ENCODE measurements at places on chromosomes 12 and 14.

DNA sequence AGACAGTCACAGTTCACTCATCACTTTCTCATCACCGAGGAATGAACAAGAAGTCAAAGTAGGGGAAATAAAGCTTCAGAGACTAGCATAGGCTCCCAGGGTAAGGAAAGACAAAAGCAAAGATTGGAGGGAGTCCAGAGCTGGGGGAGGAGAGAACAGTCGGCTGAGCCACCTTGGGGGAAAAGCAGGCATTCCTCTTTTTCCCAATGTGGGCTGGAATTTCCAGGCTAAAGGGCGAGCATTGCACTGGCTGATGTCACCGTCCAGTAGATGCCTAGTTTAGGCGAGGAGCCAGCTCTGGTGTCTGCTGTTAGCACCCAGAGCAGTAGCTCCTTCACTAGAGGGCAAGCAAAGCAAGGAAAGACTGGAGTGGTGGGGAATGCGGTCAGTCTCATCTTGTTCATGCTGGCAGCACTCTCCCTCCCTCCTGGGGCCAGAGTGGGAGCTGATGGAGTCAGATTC, 8.5 kb upstream of the KRT75 start:
- DNase-seq = peak; percentile 3

GRCh38 chr12:48998497-48999353, 450 bp downstream of the DDN start:
- peak; percentile 63 for DNase-seq

DNA sequence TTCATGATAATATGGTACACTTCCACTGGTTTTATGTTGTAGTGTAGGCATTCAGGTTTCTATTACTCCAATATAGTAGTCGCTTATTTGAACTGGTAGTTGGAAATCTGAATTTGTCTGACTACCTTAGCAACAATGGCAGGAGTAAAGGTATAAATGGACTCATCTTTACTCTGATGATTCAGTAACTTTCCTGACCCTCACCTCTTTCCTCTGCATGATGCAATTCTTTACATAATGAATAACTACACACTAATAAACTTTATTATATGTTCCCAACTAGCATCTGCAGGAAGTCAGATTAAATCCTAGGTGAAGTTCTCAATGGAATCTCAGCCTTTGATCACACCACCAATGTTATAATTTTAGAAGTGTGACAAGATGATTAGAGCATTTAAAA, 70.5 kb upstream of the ATP2B1 start:
- DNase-seq = no peak

GRCh38 chr14:21525962-21526671, at the start of gene SALL2:
Gene SALL2, minus strand, starts transcription at chr14:21526346. Its CDS starts 219 bp downstream, at chr14:21526127.
- peak; percentile 86 for DNase-seq

GRCh38 chr12:50390316-50390741, 6.1 kb downstream of the FAM186A start:
- DNase-seq = no peak

- no peak for DNase-seq
Measured at GRCh38 chr12:95304673-95305198, 87.1 kb downstream of the VEZT start.

DNA sequence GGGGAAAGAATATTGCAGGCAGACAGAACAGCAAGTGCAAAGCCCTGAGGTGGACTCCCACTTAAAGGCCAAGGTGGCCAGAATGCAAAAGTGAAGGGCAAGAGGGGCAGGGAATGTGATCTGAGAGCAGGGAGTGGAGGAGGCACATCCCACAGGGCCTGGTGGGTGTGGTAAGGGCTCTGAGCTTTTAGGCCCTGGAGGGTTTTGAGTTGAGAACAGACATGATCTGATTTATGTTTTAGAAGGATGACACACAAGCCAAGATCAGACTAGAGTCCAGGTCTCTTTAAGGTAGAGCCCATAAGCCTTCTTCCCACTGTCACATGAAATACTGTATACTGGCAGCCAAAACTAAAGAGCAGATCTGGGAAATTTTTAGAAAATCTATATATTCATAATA, 162.5 kb downstream of the SLC38A4 start:
- no peak for DNase-seq

DNA sequence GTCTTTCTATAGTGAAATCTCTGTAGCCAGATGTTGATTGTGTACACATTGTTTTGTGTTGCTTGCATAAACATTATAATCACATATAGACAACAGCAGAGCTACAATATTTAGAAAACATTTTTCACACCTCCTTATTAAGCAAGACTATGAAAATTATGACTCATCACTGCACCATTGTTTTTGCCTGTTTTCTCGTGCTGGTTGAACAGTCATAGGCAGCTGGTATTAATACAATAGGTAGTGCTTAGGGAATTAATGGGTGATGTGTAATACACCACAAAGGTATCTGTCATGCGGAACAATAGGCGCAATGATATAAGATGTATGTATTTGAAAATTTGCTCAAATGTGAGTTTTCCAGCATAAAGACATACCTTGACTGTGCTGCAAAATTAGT, 449.3 kb downstream of the FOXG1 start:
- no peak for DNase-seq

DNA sequence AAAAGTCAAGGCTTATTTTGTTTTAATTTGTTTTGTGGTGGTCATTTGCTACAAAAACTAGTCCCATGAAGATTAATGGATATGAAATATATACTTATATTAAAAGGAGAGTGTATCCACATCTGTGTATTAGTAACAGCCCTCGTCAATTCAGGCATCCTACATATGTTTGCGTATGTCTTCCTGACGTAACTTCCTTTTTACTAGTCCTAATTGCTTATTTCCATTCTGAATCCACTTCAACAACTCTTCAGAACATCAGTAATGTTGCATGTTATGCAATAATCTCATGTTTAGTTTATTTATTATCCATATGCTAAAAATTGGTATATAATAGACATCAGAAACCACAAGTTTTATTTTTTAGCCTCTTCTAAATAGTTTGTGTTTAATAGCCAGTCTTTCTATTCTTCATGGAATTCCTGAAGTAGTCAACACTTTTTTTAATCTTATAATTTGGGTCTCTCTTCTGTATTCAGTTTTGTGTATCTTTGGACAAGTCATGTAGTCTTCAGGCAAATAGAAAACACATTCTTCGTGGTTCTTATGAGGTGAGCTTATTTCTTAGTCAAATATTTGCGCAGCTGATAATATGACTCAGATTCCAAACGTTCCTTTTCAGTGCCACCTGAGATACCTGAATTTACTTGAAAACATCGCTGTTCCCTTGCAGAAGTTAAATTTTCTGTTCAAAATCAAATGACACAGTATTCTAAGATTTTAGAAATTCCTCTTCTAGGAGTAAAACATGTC, 268.6 kb downstream of the CCDC59 start:
- DNase-seq = no peak

- DNase-seq = no peak
Measured at GRCh38 chr12:7047306-7047705, 13.2 kb upstream of the C1S start.

- DNase-seq = no peak
Measured at GRCh38 chr14:52862632-52863333, 71.4 kb upstream of the GNPNAT1 start.

DNA sequence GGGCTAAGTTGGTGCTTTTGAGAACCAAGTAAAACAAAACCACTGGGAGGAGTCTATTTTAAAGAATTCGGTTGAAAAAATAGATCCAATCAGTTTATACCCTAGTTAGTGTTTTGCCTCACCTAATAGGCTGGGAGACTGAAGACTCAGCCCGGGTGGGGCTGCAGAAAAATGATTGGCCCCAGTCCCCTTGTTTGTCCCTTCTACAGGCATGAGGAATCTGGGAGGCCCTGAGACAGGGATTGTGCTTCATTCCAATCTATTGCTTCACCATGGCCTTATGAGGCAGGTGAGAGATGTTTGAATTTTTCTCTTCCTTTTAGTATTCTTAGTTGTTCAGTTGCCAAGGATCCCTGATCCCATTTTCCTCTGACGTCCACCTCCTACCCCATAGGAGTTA, 1.8 kb upstream of the RAB5B start:
- no peak for DNase-seq

- DNase-seq = peak; percentile 18
Measured at GRCh38 chr14:35963209-35963608, 137.1 kb downstream of the BRMS1L start.

DNA sequence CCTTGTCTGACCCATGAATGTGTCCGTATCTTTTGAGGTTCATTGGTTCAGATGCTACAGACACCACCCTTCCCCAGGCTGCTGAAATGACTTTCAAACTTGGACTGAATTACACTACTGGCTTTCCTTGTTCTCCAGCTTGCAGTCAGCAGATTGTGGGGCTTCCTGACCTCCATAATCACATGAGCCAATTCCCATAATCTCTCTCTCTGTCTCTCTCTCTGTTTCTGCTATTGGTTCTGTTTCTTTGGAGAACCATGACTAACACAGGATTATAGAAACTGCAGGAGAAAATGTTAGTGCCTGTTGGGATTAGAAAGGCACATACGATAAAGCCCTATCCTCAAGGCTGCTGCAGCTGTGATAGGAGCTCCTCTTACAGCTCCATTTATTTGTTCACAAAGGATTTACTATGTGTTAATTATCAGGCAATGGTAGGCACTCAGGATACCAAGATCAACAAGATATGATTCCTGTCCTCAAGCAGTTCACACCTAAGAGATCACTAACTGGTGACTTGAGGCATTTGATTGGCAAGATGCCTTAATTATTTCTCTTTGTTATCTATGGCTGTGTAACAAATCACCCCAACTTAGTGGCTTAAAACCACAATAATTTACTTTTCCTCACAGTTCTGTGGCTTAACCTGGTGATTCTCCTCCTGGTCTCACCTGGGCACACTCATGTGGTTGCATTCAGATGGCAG, 10.2 kb upstream of the NYNRIN start:
- DNase-seq = no peak

DNA sequence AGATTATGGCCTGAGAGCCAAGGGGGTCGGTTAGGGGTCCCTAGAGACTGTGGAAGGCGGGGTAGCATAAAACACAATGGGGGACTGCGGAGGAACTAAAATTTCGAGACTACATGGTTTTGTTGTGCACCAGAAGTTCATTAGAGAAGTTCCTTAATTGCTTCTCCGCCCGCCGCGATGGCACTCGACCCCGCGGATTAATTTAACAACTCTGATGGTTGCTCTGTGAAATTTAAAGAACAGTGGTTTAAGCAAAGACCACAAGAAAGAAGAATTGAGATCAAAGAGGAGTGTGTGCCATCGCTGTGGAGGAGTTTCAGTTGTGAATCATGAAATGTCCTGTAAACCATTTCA, 1.4 kb upstream of the CCDC88C start:
- DNase-seq = no peak

- DNase-seq = no peak
Measured at GRCh38 chr12:92156704-92157395, 11.2 kb upstream of the BTG1 start.

DNA sequence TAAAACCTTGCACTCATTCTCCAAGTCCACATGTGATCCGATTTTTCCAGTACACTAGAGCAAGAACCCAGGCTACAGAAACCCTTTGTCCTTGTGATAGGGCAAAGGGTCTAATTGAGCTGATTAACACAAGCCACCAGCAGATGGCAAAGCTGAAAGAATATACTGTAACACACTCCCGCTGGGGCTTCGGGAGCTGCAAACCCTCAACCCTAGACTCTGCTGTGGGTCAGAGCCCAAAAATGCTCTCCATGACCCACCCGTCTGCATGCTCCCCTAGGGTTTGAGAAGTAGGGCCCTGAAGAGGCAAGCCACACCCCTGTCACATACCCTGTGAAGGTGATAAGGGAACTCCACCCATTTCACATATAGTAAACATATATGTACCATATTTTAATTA, 33.6 kb upstream of the PCNX1 start:
- DNase-seq = no peak

GRCh38 chr12:6635856-6636531, at the start of gene LPAR5:
Gene LPAR5, minus strand, starts transcription at chr12:6635959. Its CDS starts 14,711 bp downstream, at chr12:6621248.
- DNase-seq = peak; percentile 73

GRCh38 chr14:89085231-89085731, 260.8 kb downstream of the TTC8 start:
- no peak for DNase-seq

DNA sequence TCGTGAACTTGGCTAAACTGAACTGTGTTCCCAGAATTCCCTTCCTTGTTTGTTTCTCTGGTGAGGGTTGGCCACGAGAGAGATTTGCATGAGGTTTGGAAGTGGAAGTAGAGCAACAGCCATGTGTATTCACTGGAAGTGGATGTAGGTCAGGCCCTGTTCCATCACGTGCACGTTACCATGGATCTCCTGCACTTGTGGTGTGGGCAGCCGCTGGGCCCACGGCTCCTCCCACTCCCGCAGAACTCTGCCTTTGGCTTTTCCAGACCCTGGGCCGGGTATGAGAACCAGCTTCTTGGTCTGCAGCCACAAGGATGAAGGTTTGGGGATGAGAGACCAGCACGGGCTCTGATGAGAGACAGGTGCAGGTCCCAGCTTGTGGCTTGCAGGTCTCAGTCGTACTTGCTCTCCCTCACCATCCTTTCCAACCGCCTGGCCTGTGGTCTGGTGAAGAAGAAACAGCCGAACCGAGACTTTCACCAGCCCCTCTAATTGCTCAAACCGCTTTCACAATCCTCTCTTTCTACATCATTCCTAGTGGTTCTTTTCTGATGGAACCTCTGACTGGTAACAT, 94.9 kb downstream of the DUSP16 start:
- no peak for DNase-seq

DNA sequence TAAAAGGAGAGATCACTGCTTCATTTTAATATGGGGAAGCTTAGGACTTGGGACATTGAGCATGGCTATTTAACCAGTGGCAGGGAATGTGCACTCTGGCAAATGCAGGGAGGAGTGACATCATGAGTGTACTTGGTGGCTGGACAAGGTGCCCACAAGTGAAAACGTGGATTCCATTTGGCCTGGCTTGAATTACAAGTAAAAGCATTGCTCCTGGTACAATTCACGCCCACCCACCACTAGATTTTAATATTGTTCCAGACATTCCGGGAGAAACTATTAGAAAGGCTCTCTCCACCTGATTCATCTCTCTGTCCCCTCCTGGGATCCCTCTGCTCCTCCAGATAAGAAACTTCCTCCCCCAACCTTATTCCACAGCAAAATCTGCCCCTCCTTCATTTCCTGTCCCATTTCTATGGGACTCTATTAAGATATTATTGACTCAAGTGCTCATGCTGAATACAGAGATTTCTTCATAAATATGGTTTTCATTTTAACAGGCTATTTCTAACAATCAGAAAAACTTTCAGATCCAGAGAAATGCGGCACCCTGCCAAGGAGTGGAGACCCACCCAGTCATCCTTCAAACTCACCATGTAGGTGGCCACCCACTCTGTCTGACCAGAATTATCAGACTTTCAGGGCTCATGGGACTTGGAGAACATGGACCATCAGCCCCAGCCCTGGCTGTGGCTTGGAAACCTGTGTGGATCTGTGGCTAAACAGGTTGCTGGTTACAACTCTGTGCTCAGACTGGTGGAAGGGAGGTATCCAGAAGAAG, 43.2 kb downstream of the SSPN start:
- no peak for DNase-seq

Data from GM13976 (cell line).